ENCODE measurements at places on chromosomes 4 and X.

GRCh38 chr4:113050371-113050755 is 910 bp downstream of the ANK2 start:
- no peak for DNase-seq

DNA sequence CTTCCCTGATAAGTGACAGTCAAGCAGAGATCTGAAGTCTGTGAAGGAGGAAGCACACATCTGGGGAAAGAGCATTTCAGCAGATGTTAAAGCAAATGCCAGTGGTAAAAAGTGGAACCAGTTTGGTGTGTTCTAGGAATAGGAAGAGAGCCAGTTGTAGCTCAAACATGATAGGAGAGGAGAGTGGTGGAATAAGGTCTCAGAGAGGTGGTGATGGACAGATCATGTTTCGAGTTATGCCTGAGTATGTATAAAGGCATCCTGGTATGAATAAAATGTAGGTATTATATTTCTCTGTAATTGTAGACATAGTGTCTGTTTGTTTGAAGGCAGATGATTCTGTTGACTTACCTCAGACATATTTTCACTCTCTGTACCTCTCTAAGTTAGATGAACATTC is 89.1 kb downstream of the LARP7 start:
- DNase-seq, result no peak

GRCh38 chrX:78327370-78328086 is at the start of gene CYSLTR1:
Gene CYSLTR1, minus strand, starts transcription at chrX:78327611. Its CDS starts 53,865 bp downstream, at chrX:78273746.
- peak; percentile 17 for DNase-seq

DNA sequence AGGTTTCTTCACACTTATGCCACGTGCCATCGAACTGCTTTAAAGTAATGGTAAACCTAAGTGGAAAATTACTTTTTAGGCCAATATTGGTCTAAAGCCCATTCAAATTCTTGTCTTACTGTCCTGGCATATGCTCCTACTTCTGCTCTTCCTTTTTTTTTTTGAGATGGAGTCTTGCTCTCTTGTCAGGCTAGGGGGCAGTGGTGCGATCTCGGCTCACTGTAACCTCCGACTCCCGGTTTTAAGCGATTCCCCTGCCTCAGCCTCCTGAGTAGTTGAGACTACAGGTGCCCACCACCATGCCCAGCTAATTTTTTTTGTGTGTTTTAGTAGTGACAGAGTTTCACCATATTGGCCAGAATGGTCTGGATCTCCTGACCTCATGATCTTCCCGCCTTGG is 129.0 kb upstream of the TECRL start:
- no peak for DNase-seq

DNA sequence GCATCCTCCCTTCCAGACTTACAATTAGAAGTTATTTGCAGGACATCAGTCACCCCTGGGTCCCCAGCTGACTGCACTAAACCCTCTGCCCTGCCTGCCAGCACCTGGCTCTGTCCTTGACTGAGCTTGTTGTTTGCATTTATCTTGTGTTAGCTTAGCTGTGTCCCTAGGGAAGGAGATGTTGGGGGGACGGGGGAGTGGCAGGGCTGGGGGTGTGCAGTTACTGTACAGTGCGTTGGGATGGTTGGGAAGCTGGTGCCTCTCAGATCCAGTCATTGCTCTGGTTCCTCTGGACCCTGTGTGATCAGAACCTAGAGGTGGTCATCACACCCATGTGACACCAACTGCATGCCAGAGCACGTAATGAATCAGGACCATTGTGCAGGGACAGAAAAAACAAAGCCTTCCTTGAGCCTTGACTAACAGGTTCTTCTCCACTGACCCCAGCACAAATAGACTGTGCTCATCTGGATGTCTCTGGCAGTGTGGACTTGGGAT is 32.7 kb upstream of the PROM1 start:
- DNase-seq, result no peak

DNA sequence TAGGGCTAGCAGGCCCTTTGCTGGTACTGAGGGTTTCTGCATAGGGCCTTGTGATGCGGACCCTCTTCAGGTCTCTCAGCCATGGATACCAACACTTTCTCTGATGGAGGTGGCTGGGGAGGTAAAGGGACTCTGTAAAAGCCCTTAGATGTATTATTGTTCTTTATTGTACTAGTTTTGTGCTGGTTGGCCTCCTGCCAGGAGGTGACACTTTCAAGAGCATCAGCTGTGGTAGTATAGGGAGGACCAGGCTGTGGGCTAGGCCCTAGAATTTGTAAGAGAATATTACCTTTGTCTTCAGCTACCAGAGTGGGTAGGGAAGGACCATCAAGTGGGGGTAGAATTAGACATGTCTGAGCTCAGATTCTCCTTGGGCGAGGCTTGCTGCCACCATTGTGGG is 936.3 kb downstream of the CENPC start:
- no peak for DNase-seq
